ENCODE measurements at places on chromosomes 3 and 15.

DNA sequence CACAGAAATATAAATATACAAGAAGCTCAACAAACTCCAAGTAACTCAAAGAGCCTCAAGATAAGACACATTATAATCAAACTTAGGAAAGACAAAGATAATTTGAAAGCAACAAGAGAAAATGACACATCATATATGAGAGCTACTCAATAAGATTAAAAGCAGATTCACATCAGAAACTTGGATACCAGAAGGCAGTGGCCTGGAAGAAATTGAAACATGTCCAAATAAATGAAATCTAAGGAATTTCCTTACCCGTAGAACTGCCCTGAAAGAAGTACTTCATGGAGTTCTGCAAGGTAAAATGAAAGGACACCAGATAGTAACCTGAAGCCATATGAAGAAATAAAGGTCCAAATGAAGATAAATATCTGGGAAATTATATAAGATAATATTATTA, 113.9 kb downstream of the LSAMP start:
- DNase-seq = no peak

DNA sequence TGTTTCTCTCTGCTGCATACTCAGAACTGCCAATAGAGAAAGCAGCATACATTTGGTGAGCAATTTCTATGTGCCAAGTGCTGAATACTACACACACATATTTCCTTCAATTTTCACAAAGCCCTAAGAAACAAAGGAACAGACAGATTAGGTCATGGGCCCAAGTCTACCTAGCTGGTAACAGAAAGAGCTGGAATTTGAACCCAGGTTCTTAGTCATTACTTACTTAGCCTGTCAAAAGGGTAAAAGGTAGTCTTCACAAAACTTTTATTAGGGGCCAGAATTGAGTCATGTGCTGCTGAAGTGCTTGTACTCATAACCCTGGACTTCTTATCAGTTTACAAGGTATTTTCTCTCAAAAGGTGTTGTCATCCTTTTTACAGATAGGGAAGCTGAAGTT, 10.4 kb upstream of the ABHD17C start:
- DNase-seq = no peak

GRCh38 chr3:74592359-74592758, 22.1 kb downstream of the CNTN3 start:
- no peak for DNase-seq

- DNase-seq = no peak
These were observed 8.0 kb downstream of the LRRK1 start for GRCh38 chr15:100926971-100927756.

DNA sequence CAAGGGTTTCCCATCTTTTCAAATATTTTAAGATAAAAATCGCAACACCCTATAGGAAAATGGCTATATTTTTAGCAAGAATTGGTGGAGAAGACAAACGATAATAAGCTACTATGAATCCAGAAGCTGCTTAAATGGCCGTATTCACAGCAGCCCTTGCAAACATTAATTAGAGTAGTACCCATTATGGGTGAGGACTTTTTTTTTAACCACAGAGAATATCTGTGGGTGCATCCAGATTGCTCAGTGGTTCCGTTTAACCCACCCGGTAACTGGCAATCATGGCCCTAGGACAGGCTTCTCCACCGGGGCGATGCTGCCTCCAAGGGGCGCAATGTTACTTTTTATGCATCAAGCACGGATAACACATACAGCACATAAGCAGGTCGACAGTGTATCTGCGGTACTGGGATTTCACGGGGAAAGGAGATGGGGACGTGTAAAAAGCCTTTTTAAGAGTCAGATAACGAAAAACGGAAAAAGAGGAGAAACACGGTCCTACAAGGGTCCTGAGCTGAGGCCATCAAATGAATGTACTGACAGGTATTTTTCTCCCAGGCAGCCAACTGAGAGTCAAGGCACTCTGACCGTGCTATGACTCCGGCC, 968 bp upstream of the TMEM266 start:
- no peak for DNase-seq

- no peak for DNase-seq
These were observed 22.6 kb downstream of the STARD5 start for GRCh38 chr15:81301385-81301784.

DNA sequence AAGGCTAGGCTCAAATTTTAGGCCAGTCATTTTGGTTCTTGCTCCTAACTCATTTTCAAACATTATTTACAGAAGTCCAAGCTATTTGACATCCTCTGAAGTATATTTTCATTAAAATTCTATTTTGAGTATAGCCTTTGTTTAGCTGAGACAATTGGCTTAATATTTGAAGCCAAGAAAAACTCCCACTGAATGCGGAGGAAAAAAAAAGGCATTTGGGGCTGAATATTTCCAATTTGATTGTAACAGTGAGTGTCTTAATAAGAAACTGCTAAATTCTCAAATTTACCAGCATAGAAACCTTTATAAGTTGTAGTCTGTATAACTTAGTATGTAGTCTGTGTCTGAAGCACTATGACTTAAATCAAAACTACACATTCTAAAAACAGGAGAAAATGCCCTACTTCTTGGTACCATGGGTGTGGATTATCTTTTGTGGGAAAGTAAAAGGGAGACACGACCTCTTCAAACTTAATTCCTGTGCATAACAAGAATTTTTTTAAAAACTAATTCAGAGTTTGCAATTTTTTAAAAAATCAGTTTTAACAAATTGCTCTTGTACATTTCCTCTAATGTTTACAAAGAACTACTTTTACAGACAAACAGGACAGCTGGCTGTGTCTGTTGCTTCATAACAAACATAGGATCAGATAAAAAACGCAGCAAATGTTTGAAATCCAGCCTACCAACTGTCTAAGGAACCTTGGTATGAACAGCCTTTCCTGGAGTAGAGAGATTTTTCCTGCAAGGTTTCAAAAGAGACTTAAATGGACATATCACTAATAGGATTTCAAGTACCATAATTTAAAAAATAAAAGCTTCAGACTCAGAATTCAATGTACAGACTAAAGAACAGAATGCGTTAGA, 52.7 kb upstream of the LMOD3 start:
- no peak for DNase-seq

- no peak for DNase-seq
These were observed at the start of gene PTX3 for GRCh38 chr3:157436583-157437291. PTX3 (plus strand) TSS chr3:157436850; CDS start chr3:157436934, 84 bp downstream.

DNA sequence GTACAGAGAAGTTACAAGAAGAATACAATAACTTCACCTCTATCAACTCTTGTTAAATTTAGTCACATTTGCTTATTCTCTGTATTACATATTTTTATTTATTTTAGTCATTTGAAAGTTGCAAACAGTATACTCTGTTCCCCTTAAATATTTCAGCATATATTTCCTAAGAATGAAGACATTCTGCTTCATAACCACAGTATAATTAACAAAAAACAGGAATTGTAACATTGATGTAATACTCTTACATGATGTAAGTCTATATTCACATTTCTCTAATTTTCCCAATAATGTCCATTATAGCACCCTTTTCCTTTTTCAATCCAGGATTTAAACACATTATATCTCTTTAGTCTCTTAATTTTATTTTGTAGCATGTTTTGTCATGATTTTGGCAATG, 112.0 kb downstream of the AKAP13 start:
- no peak for DNase-seq

- DNase-seq = no peak
These were observed 1.3 kb downstream of the HHLA2 start for GRCh38 chr3:108297647-108298046.

- no peak for DNase-seq
These were observed 177.8 kb downstream of the CBLB start for GRCh38 chr3:105691053-105691452.

DNA sequence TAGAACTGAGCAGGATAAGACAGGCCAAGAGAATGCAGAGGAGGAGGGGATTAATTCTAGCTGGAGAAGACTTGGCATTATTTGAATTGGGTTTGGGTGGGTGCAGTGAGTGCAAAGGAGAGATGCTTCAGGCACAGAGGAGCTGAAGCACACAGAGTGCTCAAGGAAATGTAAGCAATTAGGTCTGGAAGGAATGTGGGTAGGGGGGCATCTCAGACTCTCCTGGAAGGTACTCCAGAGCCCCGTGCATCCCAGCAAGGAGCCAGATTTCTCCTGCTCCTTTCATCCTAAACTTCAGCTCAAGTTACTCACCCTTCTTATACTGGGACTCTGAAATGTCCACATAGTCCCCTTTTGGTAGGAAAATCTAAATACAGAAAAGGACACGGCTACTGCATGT, 143.6 kb upstream of the PFN2 start:
- no peak for DNase-seq

- no peak for DNase-seq
These were observed 63.5 kb downstream of the CMSS1 start for GRCh38 chr3:99881121-99881524.

DNA sequence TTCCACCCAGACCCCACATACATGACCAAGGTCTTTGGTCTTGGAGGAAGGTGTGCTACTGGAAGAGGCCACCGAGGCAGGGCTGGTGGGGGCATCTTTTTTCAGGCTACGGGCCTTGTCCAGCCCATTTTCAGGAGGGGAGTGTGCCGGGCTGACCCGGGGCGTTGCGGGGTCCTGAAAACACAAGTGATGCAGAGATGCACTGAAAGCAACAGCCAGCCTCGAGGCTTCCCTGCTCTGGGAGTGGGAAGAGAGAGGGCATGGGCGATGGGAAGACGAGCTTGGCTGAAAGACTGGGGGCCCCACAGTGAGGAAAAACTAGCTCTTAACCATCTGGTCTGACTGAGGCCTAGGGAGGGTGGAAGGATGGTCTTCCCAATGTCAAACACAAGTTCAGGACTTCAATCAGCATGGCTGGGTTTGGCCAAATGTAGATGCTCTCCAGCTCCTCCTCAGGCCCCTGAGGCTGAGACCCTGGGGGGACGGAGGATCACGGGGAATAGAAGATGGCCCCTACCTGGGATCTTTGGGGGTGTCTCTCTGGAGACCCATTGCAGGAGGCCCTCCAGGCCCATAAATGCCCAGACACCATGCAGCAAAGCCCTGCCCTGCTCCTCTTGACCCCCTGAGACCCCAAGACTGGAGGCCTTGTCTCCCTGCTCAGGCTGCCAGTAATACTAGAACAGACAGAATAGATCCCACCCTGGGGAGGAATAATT, 38.9 kb downstream of the TLE3 start:
- DNase-seq = no peak

- no peak for DNase-seq
These were observed 53.4 kb downstream of the PSMD6 start for GRCh38 chr3:63969876-63970275.

DNA sequence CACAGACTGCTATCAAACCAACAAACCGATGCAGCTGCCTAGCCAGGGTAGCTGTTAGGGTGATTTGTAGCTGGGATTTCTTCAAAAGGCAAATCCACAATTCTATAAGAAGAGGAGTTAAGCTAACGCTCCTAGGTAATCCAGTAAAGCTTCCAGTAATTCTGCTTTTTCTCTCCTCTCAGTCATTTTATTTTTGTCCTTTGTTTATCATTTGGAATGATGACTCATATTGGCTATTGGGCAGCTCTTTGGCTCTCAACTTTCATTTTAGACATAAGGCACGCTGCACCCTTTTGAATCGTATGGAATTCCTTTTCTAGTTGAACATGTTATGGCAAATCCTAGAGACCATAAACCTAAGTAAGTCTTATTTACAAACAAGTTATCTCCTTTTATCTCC, 53.2 kb upstream of the PPARG start:
- DNase-seq = no peak

- no peak for DNase-seq
These were observed 131.7 kb upstream of the ZBED2 start for GRCh38 chr3:111726788-111727305.

- DNase-seq = no peak
These were observed 129.1 kb upstream of the CNTN6 start for GRCh38 chr3:963755-964154.

- DNase-seq = no peak
These were observed 231.0 kb downstream of the ZMAT3 start for GRCh38 chr3:178840586-178840985.

DNA sequence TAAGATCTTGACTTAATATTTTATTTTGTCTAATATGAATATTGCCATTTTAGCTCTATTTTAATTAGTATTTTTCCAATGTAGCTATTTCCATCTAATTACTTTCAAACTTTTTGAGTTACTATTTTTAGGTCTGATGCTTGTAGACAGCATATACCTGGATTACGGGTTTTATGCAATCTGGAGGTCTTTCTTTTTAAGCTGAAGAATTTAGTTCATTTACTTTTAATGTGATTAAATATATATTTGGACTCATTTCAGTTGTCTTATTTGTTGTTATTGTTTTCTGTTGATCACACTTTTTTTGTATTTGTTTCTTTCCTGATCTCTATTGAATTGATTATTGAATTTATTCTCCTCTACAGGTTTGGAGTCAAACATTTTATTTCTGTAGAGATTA, 30.3 kb downstream of the THRB start:
- DNase-seq = no peak

DNA sequence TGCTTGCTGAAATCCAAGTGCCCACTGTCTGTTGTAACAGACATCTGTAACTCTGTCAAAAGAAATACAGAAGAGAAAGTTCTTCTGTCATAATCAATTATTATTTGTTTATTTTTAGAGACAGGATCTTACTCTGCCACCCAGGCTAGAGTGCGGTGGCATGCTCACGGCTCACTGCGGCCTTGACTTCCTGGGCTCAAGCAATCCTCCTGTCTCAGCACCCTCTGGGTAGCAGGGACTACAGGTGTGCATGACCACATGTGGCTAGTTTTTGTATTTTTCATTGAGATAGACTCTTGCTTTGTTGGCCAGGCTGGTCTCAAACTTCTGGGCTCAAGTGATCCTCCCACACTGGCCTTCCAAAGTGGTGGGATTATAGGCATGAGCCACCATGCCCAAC, 177.6 kb upstream of the SETMAR start:
- DNase-seq = no peak

DNA sequence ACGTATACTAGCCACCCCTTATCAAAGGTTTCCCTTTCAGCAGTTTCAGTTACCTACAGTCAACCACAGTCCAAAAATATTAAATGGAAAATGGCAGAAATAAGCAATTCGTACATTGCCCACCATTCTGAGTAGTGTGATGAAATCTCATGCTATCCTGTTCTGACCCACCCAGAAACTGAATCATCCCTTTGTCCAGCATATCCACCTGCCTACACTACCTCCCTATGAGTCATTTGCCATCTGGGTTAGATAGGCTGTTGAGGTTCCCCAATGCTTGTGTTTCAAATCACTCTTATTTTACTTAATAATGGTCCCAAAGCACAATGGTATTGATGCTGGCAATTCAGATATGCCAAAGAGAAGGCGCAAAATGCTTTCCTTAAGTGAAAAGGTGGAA, 15.3 kb upstream of the PHC3 start:
- DNase-seq = no peak

GRCh38 chr15:60448668-60449360, 30.1 kb downstream of the ICE2 start:
- no peak for DNase-seq

DNA sequence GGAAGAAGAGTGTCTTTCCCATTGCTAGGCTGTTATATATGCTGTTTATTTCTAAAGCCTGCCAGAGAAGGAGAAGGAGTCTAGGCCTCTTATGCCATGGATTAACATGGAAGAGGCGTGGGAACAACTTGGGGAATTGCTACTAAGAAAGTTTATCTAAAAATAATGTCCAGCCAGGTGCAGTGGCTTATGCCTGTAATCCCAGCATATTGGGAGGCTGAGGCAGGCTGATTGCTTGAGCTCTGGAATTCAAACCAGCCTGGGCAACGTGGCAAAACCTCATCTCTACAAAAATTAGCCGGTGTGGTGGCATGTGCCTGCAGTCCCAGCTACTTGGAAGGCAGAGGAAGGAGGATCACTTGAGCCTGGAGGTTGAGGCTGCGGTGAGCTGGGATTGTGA, 51.7 kb upstream of the ARPP19 start:
- DNase-seq = no peak
